ENCODE measurements at places on chromosomes 6 and 20.

GRCh38 chr20:43550456-43550855 lies 8.4 kb upstream of the SGK2 start:
- DNase-seq = no peak

DNA sequence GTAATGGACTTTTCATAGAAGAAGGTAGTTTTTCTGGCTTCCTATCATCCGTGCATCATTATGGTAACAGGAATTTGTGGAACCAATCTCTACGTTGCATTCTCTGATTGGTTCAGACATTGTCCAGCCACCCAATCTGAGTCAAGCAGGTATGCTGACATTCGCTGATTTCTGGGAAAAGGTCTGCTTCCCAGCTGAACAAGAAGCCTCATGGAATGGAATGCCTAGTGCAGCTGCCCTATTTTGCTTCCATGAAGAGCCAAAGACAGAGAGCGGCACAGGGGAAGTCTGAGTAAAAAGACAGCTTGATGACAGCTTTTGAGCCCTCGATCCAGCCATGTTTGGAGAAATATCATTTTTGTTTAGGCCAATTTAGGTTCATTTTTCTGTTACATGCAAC lies 38.5 kb upstream of the TXLNB start:
- no peak for DNase-seq

GRCh38 chr20:46955601-46956556 lies 61.2 kb downstream of the EYA2 start:
- DNase-seq = no peak

GRCh38 chr6:69456086-69456485 lies 340.7 kb downstream of the LMBRD1 start:
- no peak for DNase-seq

DNA sequence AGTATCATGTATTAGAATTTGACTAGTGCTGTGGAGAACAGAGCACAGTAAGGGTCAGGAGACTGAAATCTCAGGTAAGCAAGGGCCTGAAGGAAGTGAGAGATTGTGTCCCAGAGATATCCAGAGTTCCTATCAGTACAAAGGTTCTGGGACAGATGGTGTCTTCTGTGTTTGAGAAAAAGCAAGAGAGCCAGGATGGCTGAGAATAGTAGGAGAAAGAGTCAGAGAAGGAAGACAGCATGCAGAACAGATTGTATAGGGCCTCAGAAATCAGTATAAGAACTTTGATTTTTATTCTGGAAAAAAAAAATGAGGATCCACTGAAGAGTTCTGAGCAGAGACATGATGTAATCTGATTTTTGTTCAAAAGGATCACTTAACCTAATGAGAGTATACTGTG lies 74.8 kb upstream of the PLN start:
- DNase-seq = no peak

GRCh38 chr6:33828452-33828763 lies 24.6 kb upstream of the MLN start:
- no peak for DNase-seq

GRCh38 chr20:4135385-4136077 lies 120.2 kb upstream of the RNF24 start:
- DNase-seq = no peak

DNA sequence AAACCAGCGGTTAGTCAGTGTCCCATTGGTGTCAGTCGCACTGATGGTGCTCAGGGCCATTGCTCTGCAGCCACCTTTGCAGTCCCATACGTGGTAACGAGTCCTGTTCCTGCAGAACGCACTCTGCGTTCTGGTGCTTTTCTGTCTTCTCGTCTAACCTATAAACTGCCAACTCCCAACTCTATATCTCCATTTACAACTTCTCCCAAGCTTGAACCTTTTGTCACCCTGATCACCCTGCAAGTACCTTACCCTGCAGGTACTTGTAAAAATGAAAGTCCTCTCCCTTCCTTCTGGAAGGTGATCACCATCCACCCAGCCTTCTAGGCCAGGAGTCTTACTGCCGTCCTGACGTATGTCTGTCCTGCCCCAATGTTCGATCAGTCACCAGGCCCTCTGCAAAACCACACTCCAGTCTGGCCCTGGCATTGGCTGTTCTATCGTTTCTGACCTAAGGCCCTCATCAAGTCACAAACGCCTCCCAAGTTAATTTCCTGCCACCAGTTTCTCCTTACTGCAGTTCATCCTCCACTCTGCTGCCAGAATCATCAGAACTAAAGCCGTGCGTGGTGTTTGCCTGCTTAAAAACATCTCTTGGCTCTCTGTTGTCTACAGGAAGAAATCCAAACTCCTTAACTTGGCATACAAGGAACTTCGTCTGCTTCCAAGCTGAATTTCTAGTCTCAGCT lies 7.9 kb downstream of the RREB1 start:
- DNase-seq = no peak

GRCh38 chr20:22729616-22730236 lies 145.4 kb upstream of the FOXA2 start:
- DNase-seq = no peak

GRCh38 chr6:11536795-11537194 lies 754 bp upstream of the TMEM170B start:
- DNase-seq = peak; percentile 10

DNA sequence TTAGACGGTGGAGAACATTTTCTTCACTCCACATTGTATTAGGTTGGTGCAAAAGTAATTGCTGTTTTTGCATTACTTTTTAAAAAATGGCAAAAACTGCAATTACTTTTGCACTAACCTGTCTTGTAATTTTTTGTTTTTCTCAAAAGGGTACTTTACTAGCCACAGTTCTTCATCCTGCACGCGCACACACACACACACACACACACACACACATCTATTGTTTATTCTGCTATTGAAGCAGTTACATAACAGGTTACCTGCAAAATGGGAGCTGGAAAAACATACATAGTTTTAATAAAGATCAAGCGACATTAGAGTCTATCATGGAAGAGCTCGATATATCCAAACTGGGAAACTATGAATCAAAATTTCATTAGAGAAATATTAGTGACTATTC lies 235.2 kb downstream of the SIM1 start:
- no peak for DNase-seq

- no peak for DNase-seq
Observed at GRCh38 chr20:48823960-48824498, 3.8 kb downstream of the PREX1 start.

- no peak for DNase-seq
Observed at GRCh38 chr20:18304618-18305017, 16.3 kb downstream of the ZNF133 start.

- DNase-seq = peak; percentile 70
Observed at GRCh38 chr20:45290677-45291355, 15.8 kb upstream of the RBPJL start.

GRCh38 chr20:55365745-55366144 lies 639.6 kb downstream of the CBLN4 start:
- DNase-seq = no peak

GRCh38 chr6:38567436-38567835 lies 72.3 kb downstream of the BTBD9 start:
- DNase-seq = no peak

DNA sequence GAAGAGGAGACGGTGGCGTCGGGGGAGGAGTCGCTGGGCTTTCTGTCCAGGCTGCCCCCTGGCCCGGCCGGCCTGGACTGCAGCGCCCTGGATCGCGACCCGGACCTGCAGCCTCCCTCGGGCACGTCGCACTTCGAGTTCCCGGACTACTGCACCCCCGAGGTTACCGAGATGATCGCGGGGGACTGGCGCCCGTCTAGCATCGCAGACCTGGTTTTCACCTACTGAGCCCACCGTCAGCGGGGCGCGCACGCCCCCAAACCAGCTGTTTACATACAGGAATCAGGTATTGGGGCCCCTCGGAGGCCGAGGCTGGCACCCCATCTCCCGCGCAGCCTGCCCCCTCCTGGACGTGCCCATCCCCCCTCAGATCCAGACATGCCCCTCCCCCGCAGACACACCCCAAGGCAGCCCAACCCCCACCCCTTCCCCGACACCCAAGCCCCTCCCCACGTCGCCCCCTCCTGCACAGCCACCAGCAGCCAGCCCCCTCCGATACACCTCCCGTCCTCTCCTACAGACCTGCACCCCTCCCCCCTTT lies 1.4 kb downstream of the SOX12 start:
- peak; percentile 18 for DNase-seq

GRCh38 chr6:139164001-139164400 lies 29.1 kb downstream of the HECA start:
- no peak for DNase-seq

DNA sequence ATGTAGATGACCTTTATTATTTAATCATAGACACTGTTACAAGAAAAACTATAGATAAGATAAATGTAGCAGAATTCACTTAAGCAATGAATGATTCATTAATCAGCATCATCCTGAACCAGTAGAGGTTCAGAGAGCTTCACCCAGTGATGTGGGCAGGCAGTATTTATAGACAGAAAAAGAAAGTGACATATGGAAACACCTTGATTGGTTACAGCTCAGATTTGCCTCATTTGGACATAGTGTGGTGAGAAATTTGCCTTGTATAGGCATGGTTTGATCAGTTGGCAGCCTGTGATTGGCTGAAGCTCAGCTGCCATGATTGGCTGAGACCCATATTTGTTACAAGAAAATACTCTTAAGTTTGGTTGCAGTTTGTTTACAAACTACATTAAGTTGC lies 4.6 kb downstream of the C6orf58 start:
- DNase-seq = no peak

DNA sequence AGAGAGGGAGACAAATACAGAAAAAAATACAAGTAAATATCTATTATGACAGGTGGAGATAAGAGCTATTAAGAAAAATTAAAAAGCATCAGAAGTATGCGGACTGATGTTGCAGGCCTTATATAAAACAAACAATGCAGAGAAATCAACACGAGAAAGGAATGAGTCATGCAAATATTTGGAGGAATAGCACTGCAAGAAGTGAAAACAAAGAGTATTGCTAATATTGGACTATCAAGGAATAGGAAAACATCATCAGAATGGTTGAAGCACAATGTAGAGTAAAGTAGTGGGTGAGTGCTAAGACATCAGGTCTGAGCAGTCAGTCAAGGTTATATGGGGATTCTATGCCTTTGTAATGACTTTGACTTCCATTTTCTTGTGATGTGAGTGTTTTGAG lies 657.5 kb upstream of the GJE1 start:
- DNase-seq = no peak

DNA sequence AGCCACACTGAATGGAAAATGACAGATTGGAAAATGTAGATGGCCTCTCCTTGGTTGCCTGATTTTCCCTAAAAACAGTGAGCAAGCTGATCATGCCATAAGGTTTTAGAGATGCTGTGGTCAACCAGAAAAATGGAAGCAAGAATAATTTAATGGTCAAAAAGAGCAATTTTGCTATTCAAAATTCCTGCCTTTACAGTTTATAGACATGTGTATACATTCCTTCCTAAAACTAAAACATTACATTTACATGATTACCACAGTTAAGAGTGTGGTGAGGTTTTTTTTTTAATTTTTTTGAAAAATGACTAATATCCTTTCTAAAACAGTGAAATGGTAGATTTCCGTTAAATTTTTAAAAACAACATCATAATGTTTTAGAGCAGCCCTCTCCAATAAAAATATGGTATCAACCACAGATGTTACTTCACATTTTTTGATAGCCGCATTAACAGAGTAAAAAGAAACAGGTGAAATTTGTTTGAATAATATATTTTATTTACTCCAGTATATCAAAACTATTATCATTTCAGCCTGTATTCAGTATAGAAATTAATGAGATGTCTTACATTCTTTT lies 407.0 kb upstream of the SOX4 start:
- no peak for DNase-seq

GRCh38 chr6:84432619-84433018 lies 205.2 kb upstream of the CEP162 start:
- no peak for DNase-seq

GRCh38 chr6:44967481-44967880 lies 360.6 kb upstream of the RUNX2 start:
- no peak for DNase-seq

GRCh38 chr6:7137335-7138045 lies 29.7 kb downstream of the RREB1 start:
- peak; percentile 38 for DNase-seq

DNA sequence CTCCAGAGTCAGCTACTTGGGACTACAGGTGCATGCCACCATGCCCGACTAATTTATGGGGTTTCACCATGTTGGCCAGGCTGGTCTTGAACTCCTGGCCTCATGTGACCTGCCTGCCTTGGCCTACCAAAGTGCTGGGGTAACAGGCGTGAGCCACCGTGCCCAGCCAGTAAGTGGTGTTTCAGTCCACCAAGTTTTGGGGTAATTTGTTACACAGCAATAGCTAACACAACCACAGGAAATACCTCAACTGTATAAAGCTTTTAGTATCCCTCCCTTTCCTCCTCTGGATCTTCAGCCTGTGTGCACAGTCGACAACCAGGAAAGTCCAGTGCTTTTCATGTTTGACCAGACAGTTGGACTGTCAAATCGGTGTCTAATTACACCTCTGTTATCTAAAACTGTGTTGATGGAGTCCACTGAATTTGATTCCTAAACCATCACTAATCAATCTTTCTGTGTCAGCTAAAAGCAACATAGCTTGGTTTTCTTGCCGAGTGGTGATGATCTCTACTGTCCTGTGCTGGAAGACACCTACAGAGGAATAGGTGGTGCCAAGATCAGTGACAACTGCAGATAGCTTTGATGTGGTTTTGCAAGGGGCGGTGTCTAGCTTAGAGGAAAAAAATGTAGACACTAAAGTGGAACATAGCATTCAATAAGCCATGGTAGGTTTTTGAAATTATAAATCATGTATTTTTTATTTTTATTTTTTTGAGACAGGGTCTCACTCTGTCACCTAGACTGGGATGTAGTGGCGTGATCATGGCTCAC lies 22.2 kb upstream of the ZBTB2 start:
- DNase-seq = no peak

- DNase-seq = no peak
Observed at GRCh38 chr6:166105341-166106075, 62.1 kb downstream of the TBXT start.

- DNase-seq = no peak
Observed at GRCh38 chr6:115999235-115999634, 61.5 kb downstream of the FRK start.

GRCh38 chr20:59014680-59015389 lies 4.4 kb upstream of the TUBB1 start:
- no peak for DNase-seq

DNA sequence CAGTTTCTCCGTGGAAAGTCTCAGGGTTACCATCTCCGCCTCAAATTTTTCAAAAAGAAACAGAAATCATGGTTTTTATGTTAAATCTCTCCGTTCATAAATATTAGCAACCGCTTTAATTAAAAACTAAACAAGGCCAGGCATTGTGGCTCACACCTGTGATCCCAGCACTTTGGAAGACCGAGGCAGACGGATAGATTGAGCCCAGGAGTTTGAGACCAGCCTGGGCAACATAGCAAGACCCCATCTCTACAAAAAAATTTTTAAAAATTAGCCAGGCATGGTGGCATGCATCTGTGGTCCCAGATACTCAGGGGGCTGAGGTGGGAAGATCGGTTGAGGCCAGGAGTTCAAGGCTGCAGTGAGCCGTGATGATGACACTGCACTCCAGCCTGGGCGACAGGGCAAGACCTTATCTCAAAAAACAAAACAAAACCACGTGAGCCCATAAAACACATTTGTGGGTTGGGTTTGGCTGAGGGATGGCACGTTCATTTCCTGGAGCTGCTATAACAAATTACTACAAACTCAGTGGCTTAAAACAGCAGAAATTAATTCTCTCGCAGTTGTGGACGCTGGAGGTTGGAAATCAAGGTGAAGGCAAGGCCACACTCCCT lies 223.2 kb downstream of the ZNF217 start:
- DNase-seq = no peak
